Foreskin keratinocyte (primary cell): ENCODE measurements at places on chromosomes 4 and X. TPM values are rescaled to one million over a fixed set of nuclear protein-coding genes. Genes with fewer than 3 reads are reported as not detected.

The CYBB gene
- total RNA-seq, result 0.03 TPM in 1 of 2 replicates, not detected in the other

The FAM241A gene
- total RNA-seq, result 2.8 TPM in 2 replicates

The XAGE2 gene
- not detected in 2 replicates for total RNA-seq

The MAGEB10 gene
- not detected in 2 replicates for total RNA-seq
